Activated CD8-positive, alpha-beta memory T cell treated with anti-CD3 and anti-CD28 coated beads for 4 hours (primary cell): ENCODE measurements at places on chromosomes 4 and X.

DNA sequence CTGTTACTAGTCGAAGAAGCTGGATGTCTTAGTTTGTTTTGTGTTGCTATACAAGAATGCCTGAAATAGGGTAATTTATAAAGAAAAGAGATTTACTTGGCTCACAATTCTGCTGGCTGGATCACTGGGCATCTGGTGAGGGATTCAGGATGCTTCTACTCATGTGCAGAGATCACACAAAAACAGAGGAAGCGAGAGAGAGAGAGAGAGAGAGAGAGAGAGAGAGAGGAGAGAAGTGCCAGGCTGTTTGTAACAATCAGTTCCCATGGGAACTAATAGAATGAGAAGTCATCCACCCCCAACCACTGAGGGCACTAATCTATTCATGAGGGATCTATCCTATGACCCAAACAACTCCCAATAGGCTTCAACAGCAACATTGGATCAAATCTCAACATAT lies 66.2 kb upstream of the FAM9A start:
- DNase-seq, result no peak

- no peak for DNase-seq
Observed at GRCh38 chr4:128123036-128123435, 61.9 kb downstream of the LARP1B start.

- DNase-seq, result no peak
Observed at GRCh38 chr4:88446124-88446523, 10.8 kb upstream of the HERC5 start.

DNA sequence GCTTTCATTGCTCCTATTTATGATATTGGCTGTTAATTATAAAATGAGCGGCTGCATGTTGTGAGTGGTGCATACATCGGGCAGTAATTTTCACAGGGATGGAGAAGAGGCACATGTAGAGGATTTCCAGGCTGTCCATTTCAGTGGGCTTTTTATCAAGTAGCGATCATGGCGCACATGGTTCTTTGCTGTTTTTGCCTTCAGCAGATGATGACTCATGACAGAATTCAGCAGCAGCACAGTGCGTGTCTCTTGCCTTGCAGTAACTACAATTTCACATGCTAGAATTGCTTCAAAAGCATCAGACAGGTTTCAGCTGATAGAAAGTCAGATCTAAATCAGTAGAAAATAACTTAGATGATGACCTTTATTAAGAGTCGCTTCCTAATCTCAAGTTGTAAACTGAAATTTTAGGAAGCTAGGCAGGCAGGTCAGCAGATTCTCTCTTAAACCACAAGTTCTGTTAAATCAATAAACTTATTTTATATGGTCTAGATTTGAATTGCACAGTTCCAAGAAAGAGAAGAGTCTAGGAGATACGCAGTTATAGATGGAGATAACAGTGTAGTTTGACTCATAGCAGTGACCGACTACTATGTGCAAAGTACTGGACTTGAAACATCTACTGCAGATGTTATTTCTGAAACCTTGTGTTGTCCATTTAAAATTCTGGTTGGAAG lies 35.8 kb downstream of the LRP2BP start:
- no peak for DNase-seq

DNA sequence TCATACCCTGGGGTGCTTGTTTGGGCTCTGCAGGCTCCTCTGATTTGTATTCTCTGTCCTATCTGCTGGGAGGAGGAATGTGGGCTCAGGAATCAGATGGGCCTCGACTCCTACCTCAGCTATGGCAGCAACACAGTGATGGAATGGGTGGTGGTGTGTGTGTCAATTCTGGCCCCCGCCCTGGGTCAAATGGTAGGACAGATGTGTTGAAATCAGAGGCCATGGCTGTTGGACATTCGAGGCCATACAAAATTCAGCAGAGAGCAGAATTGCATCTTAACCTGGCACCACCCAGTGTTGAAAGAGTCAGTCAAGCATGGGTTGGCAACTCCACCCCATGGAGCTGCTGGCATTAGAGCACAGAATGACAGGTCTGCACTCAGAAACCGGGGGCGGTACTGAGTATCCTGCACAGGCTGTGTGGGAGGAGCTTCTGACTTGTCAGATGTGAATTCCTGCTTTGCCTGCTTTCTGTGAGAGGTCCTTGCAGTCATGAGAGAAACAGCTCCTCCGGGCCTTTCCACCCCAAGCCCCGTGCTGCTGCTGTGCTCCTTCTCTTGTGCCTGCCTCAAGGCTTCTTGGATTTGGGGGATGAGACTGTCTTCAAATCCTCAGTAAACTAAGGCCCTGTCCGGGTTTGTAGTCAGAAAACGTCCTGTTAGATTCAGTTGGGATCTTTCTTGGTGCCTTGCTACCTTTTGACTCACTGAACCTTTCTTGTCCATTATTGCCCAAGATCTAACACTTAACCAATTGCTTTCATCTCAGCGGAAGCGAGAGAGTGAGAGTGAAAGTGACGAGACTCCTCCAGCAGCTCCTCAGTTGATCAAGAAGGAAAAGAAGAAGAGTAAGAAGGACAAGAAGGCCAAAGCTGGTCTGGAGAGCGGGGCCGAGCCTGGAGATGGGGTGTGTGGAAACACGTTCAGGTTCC lies 13.0 kb downstream of the DKC1 start:
- DNase-seq, result no peak

DNA sequence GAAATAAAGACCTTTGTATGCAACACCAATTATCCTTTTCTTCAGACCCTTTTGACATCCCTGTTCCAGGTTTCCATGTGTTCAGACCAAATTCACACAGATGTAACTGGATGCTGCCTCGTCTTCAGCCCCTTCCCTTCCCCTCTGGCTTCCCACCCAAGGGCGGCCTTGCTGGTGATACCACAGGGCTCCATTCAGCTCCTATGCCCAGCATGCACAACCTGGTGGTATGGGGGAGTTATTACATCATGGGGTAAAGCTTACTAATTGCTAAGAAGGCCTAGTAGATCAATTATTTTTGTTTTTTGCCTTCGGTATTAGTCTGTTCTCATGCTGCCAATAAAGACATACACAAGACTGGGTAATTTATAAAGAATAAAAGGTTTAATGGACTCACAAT lies 317.0 kb upstream of the CXXC4 start:
- DNase-seq, result no peak

- DNase-seq, result no peak
Observed at GRCh38 chr4:2795300-2795892, 2.5 kb downstream of the SH3BP2 start.

- no peak for DNase-seq
Observed at GRCh38 chrX:153968255-153968654, 3.4 kb downstream of the HCFC1 start.

DNA sequence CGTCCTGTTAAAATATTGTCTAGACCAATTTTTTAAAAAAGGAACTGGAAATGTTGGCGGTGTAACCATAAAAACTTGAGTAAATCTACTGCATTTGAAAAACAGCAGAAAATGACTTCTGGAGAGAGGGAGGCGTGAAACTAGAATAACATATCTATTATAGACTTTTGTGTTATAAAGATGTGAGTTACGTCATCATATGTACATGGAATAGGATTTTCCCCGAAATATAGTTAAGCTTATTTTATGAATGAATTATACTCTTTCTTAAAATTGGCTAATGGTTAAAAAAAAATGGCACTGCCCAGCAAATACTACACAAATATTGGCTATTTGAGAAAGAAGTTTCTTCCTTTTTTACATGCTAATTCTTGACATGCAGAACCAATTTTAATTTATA lies 147.1 kb upstream of the TEX13C start:
- no peak for DNase-seq

DNA sequence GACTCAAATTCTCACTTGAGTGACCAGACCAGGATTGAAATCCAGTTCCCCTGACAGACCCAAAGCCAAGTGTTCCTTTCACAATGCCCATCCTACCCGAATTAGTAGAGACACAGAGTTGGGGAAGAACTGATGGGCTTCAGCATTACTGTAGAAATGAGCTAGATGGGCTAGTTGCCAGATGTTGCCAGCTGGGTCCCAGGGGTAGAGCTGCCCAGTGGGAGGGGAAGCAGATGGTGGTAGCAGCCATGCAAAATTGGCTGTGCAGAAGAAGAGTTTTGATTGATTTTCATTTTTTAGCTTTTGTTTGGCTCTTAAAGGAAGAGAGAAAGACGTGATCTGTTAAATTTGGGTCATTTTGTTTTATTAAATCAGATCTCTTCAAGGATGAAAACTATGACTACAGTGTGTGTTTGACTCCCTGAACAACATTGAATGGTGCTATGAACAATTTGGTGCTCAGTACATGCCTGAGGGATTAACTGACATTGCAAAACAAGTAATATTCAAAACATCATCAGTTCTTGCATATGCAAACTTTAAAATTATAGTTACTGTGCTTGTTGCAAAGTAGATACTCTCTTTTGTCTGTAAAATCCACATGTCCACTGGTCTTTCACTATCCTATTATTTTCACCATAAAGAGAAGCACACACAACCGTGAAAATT lies 86.0 kb downstream of the PARM1 start:
- no peak for DNase-seq

DNA sequence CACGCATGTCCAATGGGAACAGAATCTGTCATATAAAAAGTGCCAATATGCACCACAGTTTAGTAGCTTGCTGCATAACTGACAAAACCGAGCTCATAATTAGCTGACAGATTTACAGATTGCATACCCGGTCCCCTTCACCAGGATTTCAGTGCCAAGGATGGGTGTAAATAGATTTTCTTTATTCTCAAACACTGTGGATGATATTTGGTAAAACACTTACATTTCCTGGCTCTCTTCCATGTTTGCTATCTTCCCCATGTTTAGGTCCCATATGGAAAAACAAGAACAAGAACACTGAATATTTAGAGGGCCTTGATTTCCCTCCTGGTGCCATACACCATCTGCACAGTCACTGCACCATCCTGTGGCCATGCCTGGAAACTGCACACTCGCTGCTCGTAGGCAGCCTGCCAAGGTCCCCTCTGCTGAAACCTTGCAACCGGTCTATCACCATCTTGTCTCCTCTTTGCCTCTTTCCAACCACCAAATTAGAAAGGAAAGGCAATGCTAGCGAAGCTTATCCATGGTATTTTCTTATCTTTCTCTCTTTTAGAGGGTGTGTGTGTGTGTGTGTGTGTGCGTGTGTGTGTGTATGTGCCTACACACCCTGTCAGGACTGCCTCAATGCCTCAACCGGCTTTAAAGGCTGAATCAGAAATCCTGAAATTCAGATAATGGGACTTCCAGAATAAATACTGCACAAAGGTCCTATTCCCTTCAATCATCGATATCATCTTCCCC lies 124.2 kb upstream of the MBNL3 start:
- no peak for DNase-seq

DNA sequence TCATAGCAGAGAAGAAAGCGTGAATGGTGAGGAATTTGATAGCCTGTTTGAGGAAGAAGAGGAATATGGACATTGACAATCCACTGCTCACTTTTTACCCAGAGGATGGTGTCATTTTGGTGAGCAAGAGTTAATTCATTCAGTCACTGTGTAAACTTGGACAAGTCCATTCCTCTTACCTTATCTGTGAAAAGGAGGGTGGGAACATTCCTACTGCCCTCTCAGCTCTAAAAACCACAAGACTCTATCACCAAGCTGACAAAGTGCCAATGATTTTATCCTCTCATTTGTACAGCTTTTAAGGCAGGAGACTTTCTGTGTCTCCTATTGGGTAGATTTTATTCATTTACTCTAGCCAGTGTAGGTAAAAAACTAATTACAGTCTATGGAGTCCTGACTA lies 103.8 kb downstream of the LUZP4 start:
- DNase-seq, result no peak

DNA sequence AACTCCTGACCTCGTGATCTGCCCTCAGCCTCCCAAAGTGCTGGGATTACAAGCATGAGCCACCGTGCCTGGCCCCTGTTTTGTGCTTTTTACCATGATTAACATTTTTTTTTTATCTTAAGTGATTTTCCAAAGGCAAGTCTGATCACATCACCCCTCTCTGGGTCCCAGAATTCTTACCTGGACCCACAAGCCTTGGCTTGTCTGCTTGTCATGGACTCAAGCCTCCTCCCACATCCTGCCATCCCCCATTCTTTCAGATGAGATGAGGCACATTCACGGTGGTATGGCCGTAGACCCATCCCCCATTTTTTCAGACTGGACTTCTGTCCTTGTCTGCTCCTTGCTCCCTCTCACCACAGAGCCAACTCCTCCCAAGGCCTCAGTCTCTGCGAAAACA lies 55.3 kb downstream of the APLN start:
- DNase-seq, result no peak

DNA sequence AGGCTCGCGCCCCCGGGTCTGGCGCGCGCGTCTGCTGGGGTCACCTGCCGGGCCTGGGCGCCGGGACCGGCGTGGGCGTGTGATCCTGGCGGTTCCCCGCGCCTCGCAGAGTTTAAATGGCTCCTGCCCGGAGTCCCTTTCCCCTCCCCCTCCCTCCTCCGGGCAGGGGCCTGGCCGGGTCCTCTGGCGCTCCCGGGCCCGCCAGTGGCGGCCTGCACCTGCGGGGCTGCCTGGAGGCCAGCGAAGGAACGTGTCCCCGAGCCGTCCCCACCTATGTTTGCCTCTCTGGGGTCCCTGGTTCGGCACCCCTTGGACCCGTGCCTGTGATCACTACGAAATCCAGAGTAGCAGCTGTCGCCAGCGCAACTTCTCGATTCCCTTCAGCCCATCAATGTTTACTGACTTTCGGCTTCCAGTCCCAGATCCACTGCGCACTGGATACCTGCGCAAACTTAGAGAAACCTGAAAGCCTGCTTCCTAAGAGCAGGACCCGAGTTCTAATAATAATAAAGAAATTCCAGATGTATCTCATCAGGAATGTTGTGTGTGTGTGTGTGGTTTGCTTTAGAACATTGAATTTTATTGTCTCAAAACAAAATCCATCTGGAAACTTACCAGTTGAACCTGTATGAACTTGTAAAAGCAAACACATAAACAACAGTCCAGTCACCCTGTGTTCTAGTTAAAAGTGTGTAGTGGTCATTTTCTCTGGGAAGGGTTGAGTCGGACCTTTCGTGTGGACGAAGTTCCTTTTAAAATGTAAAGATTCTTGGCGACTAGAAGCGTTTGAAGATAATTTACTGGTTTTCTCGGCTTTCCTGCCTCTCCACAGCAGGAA lies 788 bp downstream of the SHROOM2 start:
- DNase-seq, result no peak

- DNase-seq, result no peak
Observed at GRCh38 chr4:153538487-153539357, 72.6 kb downstream of the TMEM131L start.

GRCh38 chr4:10737337-10737736 lies 52.8 kb upstream of the CLNK start:
- no peak for DNase-seq

- DNase-seq, result no peak
Observed at GRCh38 chrX:46712764-46713163, 46.2 kb downstream of the SLC9A7 start.

DNA sequence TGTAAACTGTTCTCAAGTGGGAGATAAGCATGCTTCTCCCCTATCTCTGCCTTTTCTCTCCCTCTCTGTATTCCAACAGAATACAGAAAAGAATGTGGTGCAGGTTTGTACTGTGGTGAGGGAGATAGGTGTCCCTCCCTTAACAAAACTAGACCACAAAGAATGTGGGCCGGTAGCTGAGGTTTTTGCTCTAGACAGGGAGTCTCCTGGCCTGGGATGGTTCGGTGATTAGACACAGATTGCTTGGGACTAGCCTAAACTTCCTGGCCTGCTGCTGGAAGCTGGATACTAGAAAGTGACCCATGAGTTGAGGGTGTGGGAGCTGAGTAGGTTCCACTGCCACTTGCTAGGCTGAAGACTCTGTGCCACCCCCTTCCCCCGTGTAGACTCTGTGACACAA lies 143.0 kb downstream of the CXXC4 start:
- DNase-seq, result no peak

GRCh38 chr4:54664400-54664799 lies 6.6 kb downstream of the KIT start:
- DNase-seq, result no peak
